Left cardiac atrium (tissue), 4 donors: ENCODE measurements at places on chromosomes 13 and 19. TPM values are rescaled to one million over a fixed set of nuclear protein-coding genes. Genes with fewer than 3 reads are reported as not detected.
A peak's percentile ranks its signal among the peaks of the same experiment; 100 is the strongest.

- no peak for DNase-seq
These were observed 1373.6 kb upstream of the SPRY2 start for GRCh38 chr13:81714513-81714912.

- DNase-seq = no peak
These were observed 189.4 kb downstream of the NBEA start for GRCh38 chr13:35131471-35131870.

- DNase-seq = no peak
These were observed 55.4 kb downstream of the DPF1 start for GRCh38 chr19:38168637-38169036.

- DNase-seq = no peak
These were observed 367.2 kb downstream of the ZNF536 start for GRCh38 chr19:30739394-30739793.

DNA sequence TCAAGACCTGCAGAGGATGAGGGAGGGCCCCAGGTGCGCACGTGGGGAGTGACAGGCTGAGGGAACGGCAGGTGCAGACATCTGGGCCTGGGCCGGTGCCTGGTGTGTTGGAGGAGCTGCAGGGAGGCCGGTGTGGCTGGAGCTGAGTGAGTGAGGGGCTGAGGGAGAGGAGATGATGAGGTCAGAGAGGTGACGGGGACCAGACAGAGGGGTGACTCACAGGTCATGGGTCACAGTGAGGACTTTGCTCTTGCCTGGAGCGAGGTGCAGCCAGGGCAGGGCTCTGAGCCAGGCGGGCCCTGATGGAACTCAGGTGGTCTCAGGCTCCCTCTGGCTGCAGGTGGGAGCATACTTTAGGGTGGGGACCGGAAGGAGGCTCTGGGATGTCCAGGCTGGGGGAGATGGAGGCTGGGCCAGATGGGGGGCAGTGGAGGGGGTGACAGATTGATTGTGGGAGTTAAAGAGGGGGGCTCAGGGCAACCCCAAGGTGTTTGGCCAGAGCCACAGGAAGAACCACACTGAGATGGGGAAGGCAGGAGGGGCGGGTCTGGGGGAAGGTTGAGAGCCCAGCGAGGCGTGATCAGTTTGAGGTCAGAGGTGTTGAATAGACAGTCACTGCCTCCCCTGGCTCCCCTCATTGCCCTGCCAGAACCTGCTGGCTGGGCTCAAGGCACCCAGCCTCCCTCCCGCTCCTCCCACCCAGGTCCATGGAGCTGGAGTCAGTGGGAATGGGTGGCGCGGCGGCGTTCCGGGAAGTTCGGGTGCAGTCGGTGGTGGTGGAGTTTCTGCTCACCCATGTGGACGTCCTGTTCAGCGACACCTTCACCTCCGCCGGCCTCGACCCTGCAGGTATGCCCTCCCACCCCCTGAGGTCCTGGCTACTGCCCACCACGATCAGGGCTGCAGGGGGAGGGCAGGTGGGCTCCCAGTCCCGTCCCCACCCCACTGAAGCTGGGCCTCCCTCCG, 8.4 kb downstream of the ARHGAP33 start:
- no peak for DNase-seq

- peak; percentile 76 for DNase-seq
These were observed 29.1 kb downstream of the VAV1 start for GRCh38 chr19:6801485-6802086.

NLRP9 gene
- total RNA-seq = not detected
